Forelimb muscle (tissue), 1 donor: ENCODE measurements at places on chromosomes 5 and 9. TPM values are rescaled to one million over a fixed set of nuclear protein-coding genes. Genes with fewer than 3 reads are reported as not detected.

FOXI1 gene
- not detected for polyA plus RNA-seq

GRCh38 chr5:82636591-82636990 lies 358.4 kb upstream of the RPS23 start:
- no peak for DNase-seq

- DNase-seq: peak; percentile 17
Observed at GRCh38 chr5:112848116-112848811, 12.8 kb upstream of the SRP19 start.

DNA sequence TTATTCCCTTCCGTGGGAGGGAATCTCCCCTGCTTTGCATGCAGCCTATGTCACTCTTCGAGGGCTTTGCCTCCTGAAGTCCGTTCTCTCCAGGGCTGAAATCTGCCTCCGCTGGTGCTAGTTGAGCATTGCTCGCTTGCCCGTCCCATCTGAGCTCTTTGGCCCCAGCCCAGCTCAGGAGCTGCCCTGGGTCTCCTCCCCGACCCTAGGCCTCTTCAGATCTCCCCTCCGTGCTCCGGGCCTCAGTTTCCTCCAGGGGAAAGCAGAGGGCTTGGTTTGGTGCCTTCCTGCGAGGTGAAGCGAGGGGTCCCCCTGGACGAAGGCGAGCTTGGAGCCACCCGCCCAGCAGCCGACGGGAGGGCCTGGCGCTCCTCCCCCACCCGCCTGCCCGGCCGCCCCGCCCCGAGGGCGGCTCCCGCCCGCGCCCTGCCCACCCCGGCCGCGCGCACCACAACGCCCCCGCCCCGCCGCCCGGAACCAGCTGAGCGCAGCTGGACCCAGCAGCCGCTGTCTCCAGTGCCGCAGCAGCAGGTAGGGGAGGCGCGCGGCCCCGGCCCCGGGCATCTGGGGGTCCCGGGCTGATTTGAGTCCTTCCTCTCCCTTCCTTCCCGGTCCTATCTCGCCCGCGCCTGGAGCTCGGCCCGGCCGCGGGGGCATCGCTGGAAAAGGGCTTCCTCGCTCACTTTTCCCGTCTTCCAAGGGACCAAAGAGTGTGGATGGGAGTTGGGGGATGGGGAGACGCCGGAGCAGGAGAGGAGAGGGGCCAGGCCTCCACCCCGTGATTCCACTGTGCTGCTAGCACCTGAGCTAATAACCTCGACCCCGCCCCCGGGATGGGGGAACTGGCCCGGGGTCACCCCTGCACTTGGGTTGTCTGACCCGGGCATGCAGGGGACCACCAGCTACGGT lies at the start of gene GSN:
Gene GSN (plus strand): TSS at position 474 of the 909 bp plus-strand sequence. CDS start 33,810 bp downstream, outside the sequence.
- DNase-seq: no peak

- no peak for DNase-seq
Observed at GRCh38 chr5:142703153-142703552, 17.3 kb upstream of the FGF1 start.

- DNase-seq: no peak
Observed at GRCh38 chr5:169923988-169924387, 56.3 kb downstream of the INSYN2B start.

- DNase-seq: no peak
Observed at GRCh38 chr5:53089481-53089991, 20.0 kb downstream of the MOCS2 start.

DNA sequence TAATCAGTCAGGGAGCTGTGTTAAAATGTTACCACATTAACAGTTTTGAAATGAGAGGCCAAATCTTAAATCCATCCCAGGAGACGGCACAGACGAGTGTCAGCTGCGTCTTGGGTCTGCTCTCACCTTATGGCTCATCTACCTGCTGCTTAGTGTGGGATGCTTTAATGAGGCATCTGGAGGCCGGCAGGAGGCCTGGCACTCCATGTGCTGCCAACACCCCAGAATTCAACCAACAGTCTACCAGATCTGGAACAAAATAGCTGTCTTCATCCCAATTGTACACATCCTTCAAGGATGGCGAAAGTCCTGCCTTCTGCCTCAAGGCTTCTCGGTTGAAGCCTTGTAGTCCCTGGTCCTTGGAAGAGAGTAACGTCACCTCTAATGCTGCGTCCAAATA lies 12.0 kb downstream of the PRKACG start:
- DNase-seq: no peak

DNA sequence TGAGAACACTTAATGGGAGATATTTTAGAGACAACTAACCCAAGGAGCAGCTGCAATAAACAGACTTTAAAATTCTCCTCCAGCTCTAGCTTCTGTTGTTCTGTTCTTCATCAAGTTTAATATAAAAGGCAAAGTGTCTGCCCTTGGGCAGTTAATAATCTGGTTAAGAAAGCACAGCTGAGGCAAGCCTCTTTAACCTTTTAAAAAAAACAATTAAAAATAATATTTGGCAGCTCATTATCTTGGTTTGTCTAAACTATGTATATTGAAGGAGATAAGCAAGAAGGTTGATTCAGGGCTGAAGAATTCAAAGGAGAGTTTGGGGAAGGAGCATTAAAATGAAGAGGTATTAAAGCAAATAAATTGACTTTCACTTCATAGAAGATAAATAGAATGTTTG lies 75.4 kb downstream of the TSSK1B start:
- DNase-seq: no peak

CCDC183 gene
- polyA plus RNA-seq: 1.9 TPM

- DNase-seq: no peak
Observed at GRCh38 chr9:35619800-35620158, 1.6 kb upstream of the CD72 start.

DNA sequence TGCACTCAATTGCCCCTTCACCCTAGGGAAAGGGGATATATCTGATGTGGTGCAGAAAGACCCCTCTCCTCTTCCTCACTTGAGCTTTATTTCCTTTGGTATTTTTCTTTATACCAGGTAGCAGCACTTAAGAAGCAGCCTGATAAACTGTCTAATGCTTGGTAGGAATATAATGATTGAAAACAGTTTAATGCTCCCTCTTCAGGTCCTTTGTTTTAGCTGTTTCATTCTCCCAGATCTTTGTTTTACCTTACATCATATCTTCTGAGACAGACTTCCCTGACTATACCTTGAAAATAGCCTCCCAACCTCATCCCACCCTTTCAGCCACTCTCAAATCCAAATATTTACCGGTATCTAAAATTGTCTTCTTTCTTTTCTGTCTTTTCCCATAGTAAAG lies 87.9 kb downstream of the NUDT12 start:
- DNase-seq: no peak

FBLL1 gene
- 0.86 TPM for polyA plus RNA-seq

PIK3R1 gene
- 61.7 TPM for polyA plus RNA-seq

PCDHB16 gene
- 2.5 TPM for polyA plus RNA-seq

DNA sequence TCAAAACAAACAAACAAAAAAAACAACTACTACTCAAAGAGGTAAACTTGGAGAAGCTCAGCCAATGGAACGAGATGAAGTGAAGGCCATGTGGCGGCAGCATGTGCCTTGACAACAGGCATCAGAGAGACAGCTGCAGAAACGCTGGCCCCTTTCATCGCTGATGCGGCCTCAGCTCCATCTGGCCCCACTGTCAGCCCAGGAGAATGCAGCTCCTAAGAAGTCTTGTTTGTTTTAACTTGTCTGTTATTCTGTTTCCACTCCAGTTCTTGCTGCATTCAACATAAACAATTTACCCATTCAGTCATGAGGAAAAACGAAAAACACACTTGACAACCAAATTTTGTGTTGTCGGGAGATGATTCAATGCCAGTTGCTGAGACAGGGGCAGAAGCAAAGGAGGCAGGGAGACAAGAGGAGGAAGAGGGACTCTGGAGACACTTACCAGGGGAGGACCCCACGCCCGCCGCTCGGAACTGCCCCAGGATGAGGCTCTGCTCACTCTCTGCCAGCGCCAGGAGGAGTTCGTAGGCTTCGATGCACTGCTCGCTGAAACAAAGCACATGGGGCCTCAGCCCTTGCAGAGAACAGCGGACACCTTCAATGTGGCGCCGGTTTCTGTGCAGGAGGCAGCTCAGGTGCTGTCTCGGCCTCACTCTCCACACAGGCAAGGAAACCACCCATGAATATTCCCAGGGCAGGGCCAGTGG lies 91.2 kb downstream of the DCP2 start:
- DNase-seq: no peak

SPATA31E1 gene
- polyA plus RNA-seq: not detected

NRARP gene
- 3.8 TPM for polyA plus RNA-seq

DNA sequence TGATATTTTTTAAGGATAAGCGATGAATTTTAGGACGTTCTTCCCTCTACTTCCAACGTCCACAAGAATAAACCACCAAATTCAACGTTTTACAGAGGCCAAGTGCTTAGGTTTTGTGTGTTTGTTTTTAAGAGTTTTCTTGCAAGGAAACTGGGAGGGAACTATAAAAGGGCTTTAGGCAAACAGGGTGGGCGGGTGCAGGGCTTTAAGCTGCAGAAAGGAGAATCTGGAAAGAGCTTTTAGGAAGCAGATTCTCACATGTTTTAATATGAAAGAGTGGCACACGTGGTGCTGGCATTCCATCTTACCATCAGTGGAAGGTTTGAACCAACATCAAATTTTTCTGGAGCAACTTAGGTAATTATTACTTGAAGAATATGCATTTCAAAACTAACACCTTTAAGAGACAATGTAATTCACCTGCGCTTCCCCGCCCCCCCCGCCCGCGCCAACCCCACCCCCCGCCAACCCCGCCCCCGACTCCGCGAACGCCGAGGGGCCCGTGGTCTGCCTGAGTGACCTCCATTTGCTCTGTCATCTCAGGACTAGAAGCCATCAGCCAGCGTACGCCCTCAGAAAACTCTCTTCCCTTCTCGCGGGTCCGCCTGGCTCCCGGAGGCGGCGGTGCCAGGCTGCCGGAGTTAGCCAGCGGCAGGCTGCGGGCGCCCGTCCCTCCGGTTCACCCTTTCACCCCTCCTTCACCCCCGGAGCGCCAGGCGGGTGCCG lies 911 bp upstream of the PIK3R1 start:
- no peak for DNase-seq

DNA sequence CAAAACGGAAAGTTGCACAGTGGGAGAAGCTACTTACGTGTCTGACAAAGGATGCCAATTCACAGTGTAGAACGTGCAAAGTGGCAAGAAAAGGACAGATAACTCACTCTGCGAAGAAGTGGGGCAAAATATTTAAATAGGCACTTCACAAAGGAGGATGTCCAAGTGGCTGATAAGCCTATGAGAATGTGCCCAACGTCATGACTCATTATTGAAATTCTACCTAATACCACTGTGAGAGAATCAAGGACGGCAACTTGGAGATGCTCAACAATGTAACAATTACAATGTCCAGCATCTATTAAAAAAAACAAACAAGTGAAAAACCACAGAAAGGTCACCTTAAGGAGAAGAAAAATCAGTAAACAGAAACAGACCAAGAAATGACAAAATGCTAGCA lies 59.0 kb downstream of the NACC2 start:
- DNase-seq: no peak

RBM22 gene
- 42.0 TPM for polyA plus RNA-seq

SEMA6A gene
- polyA plus RNA-seq: 43.9 TPM

- DNase-seq: no peak
Observed at GRCh38 chr9:70588999-70589398, 174.5 kb upstream of the KLF9 start.

- DNase-seq: no peak
Observed at GRCh38 chr5:52693280-52693679, 94.4 kb upstream of the ITGA1 start.

CD274 gene
- 1.2 TPM for polyA plus RNA-seq

GRCh38 chr9:124011460-124012301 lies at the start of gene LHX2:
LHX2 (plus strand) TSS chr9:124011768; CDS start chr9:124012349, 581 bp downstream.
- peak; percentile 31 for DNase-seq

HSPB3 gene
- polyA plus RNA-seq: 122 TPM

RALGDS gene
- polyA plus RNA-seq: 50.3 TPM

- no peak for DNase-seq
Observed at GRCh38 chr9:128205296-128205944, 2.2 kb downstream of the DNM1 start.

PCDHGB1 gene
- polyA plus RNA-seq: 0.49 TPM

SNCB gene
- polyA plus RNA-seq: not detected

DNA sequence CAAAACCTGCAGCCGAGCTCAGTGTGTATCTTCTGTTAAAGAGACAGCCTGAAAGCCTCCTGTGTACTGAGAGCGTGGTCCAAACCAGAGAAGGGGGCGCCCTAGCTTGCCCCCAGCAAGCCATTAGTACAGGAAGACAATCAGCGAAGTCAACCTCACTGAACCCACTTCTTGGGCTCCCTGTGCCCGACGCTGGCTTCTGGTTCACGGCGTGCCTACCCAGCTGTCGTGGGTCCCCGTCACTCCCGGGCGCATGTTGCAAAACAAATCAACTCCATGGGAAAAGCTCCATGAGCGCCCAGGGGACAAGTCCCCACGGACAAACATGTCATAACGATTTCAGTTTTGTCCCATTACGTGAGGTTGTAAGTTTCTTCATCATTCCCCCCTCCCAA lies 326.9 kb downstream of the SH3GL2 start:
- no peak for DNase-seq

CD74 gene
- polyA plus RNA-seq: 75.3 TPM

GRCh38 chr9:95434116-95435073 lies 82.4 kb downstream of the PTCH1 start:
- DNase-seq: no peak

PHF24 gene
- polyA plus RNA-seq: 0.09 TPM

ENTREP1 gene
- polyA plus RNA-seq: 41.9 TPM

DNA sequence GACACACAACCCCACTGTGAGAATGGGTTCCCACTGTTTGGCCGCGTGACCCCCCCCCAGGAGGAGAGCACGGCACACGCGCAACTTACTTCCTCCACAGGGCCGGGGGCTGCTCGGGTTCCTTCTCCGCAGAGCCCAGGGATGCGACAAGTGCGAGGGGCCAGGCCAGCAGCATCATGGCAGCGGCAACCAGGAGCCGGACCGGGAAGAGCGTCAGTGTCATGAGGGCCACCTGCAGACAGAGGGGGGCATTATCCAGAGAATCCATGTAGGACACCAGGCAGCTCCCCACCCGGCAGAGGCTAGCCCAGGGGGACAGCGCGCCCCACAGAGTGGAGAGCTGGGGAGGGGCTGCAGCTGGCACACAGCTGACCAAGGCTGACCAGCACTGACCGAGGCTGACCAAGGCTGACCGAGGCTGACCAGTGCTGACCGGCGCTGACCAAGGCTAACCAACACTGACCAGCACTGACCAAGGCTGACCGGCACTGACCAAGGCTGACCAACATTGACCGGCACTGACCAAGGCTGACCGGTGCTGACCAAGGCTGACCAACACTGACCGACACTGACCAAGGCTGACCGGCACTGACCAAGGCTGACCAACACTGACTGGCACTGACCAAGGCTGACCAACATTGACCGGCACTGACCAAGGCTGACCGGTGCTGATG lies 22.3 kb downstream of the LPCAT1 start:
- DNase-seq: no peak

HRCT1 gene
- polyA plus RNA-seq: 2.1 TPM

PAX5 gene
- 0.25 TPM for polyA plus RNA-seq

DNA sequence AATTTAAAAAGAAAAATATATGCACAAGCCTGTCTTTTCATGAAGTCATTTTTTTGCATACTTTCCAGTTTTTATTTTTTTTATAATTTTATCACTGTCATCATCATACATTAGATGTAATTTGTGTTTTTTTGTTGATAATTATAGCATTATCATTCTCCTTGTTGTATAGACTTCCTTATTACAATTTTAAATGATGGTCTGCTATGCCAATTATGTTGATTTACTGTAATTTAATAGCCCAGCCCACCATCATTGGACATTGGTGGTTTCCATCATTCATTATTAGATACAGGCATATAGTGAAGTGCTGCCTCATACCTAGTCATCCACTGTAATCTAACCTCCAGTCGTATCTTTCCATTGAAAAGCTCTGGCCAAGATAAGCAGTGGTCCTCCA lies 3.8 kb upstream of the TJP2 start:
- DNase-seq: no peak
